Stimulated activated naive CD8-positive, alpha-beta T cell treated with anti-CD3 and anti-CD28 coated beads, Interleukin-15, Interleukin-2, amounts not matched to agents 100 U/mL and 50 U/mL, for 24 hours (primary cell): ENCODE measurements at places on chromosomes 6 and 20.
A peak's percentile ranks its signal among the peaks of the same experiment; 100 is the strongest.

GRCh38 chr20:46550461-46550860, at the start of gene OCSTAMP:
Gene OCSTAMP, minus strand, starts transcription at chr20:46550654. Its CDS starts 94 bp downstream, at chr20:46550560.
- no peak for DNase-seq

- DNase-seq = no peak
These were observed 210.0 kb upstream of the CST7 start for GRCh38 chr20:24738981-24739633.

- peak; percentile 27 for DNase-seq
These were observed 21.8 kb upstream of the NAA20 start for GRCh38 chr20:19995220-19995863.

- DNase-seq = peak; percentile 26
These were observed 93.9 kb downstream of the RNASET2 start for GRCh38 chr6:166862287-166862977.

DNA sequence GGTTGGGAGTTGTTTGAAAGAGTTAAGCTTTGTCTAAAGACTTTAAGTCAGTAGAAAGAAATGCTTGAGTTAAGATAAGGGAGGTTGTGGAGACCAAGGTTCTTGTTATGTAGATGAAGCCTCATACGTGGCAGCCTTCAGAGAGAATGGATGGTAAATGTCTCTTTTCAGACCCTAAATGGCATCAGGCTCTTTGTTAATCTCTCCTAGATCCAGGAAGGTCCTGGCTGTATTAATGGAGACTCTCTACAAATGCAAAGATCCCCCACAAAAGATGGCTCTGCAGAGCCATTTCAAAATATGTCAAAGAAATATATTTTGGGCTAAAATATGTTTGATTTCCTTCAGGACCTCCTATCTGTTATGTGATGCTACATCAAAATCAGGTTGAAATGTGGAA, 161.6 kb downstream of the ADAT2 start:
- no peak for DNase-seq

DNA sequence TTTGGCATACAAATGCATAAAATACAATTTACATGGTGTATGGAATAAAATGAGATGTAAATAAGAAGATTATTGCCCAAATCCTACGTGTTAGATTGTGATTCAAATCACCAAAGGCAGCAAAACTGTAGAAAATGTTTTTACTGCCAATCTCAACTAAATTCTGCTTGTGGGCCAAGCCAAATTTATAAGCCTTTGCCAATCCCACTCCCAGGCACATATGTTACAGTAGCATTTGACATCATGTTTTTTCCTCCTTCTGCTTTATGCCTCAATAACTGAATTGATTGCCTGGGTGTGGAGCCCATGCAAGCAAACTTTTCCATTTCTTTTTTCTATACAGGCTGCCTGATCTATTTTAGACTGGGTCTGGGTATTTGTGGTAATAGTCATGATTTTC, 36.3 kb upstream of the LRRC1 start:
- no peak for DNase-seq

- no peak for DNase-seq
These were observed 3.2 kb upstream of the BPIFA2 start for GRCh38 chr20:33164763-33165095.

- no peak for DNase-seq
These were observed 350.5 kb downstream of the NRN1 start for GRCh38 chr6:5656226-5656625.

- DNase-seq = peak; percentile 67
These were observed 306.9 kb downstream of the DHX35 start for GRCh38 chr20:39268981-39269461.

GRCh38 chr20:33316958-33317357, 33.9 kb downstream of the BPIFB1 start:
- no peak for DNase-seq

GRCh38 chr20:51298141-51298749, 244.3 kb downstream of the NFATC2 start:
- no peak for DNase-seq
